ENCODE measurements at places on chromosomes 5 and 9.

DNA sequence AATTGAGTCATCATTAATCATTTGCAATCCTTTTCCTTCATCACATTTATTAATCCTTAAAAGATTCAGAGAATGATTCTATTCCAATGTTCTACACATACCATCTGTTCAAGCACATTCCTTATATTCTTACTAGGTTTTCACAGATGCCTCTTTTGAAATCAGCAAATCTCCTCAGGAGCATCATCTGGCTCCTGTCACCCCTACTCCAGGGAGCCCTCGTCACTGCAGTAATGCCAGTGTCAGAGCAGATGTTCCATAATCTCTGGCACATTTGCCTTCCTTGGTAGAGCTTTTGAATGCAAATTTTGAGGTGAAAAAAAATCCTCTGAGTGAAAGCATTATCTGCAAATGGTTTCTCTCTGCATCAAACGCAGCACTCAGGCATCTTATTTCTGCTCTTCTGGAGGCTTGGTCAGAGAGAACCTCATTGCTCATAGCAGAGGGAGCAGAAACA is 7.6 kb upstream of the KCNV2 start:
- DNase-seq = no peak

DNA sequence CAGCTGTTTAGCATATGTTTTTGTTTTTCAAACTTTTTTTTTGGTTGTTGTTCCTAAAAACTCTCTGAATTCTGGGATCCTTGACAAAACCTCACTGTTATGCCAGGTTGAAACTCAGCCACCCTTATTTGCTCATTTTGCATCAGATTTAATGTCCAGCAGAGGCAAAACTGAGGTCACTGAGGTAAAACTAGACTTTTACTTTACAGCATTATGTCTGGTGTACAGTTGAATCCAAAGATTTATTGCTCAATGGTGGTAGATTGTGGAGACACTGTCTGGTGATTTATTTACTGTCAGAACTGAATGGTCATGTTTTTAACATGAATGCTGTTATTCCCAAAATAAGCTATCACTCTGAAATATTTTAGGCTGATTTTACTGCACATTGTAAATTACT is 87.9 kb downstream of the FBXL7 start:
- no peak for DNase-seq

DNA sequence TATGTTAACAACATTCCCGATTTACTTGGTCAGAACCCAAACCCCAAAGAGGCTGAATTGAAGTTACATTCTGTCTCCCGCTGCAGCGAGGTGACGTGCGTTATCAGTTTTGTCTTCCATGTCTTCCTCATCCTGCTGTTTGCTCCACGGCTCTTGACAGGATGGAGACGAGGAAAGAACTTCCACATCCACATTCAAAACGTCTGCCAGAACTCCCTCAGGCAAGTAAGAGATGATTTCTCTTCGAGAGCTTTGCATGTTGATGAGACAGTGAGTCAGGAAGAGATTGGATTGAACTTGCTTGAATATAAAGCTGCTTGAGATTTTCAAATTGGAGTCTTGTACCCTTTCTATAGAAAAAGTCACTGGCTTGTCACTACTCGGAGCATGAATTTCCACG is 242.6 kb downstream of the AUH start:
- no peak for DNase-seq

DNA sequence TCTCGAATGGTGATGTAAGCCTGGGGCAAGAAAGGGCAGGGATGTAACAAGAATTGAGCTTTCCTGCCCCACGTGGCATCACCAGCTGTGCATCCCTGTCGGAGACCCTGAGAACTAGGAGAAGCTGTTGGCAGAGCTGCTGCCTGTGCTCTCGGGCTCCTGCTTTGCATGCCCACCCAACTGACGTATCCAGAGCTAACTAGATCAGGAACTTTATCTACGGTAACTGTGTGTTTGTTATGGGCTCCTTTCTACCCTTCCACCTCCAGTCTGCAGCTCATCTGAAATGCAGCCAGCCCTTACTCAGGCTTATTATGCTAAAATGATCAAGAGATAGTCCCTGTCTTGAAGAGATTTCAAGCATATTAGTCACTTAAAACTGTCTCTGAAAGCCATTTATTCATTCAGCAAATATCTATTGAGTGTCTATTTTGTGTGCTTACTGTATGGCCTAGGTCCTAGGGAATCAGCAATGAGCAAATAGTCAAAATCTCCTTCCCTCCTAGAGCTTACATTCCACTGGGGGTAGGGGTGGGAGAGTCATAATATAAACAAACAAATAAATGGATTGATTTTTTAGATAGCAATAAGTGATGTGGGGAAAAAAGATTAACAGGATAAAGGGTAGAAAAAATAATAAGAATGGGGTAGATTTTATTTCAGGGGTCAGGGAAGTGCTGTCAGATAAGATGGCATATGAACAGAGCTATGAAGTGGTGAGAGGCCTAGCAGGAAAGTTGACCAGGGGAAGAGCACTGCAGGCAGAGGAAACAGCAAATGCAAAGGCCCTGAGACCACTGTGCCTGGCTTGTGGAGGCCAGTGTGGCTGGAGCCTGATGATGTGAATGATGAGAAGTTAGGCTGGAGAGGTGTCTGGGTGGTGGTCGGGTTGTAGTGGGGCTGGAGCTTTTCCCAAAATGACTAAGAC is 118.2 kb downstream of the GALNT10 start:
- DNase-seq = no peak

DNA sequence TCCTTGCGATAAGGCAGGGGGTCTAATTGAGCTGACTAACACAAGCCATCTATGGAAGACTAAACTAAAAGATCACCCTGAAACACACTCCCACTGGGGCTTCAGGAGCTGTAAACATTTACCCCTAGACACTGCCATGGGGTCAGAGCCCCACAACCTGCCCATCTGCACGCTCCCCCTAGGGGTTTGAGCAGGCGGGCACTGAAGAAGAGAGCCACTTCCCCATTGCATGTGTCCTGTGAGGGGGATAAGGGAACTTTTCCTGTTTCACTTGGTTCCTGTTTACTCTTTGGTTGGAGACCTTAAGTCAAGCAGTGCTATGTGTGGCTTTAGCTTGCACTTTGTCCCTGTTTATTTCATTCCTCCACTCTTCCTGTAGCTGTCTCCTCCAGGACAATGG is 1929.5 kb upstream of the CDH9 start:
- no peak for DNase-seq

- DNase-seq = no peak
These were observed 26.2 kb downstream of the TYRP1 start for GRCh38 chr9:12719431-12719830.

DNA sequence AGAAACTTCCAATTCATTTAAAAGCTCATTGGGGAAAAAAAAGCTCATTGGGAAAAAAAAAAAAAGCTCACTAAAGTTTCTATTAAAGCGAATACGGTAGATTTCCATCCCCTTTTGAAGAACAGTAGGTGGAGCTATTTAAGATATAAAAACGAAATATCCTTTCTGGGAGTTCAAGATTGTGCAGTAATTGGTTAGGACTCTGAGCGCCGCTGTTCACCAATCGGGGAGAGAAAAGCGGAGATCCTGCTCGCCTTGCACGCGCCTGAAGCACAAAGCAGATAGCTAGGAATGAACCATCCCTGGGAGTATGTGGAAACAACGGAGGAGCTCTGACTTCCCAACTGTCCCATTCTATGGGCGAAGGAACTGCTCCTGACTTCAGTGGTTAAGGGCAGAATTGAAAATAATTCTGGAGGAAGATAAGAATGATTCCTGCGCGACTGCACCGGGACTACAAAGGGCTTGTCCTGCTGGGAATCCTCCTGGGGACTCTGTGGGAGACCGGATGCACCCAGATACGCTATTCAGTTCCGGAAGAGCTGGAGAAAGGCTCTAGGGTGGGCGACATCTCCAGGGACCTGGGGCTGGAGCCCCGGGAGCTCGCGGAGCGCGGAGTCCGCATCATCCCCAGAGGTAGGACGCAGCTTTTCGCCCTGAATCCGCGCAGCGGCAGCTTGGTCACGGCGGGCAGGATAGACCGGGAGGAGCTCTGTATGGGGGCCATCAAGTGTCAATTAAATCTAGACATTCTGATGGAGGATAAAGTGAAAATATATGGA is at the start of gene PCDHGA12:
Gene PCDHGA12 (plus strand): TSS at position 176 of the 782 bp plus-strand sequence. CDS start 253 bp downstream, at position 429.
- no peak for DNase-seq

DNA sequence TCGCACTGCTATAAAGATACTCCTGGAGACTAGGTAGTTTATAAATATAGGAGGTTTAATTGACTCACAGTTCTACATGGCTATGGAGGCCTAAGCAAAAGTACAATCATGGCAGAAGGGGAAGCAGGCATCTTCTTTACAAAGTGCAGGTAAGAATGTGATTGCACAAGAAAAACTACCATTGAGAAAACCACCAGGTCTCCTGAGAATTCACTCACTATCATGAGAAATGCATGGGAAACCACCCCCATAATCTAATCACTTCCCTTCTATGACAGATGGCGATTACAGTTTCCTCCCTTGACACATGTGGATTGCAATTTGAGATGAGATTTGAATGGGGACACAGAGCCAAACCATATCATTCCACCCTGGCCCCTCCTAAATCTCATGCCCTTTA is 121.2 kb upstream of the ST8SIA4 start:
- DNase-seq = no peak

GRCh38 chr9:125119643-125120286 is 23.6 kb downstream of the SCAI start:
- no peak for DNase-seq

GRCh38 chr9:126934441-126934840 is 19.9 kb downstream of the RALGPS1 start:
- no peak for DNase-seq

DNA sequence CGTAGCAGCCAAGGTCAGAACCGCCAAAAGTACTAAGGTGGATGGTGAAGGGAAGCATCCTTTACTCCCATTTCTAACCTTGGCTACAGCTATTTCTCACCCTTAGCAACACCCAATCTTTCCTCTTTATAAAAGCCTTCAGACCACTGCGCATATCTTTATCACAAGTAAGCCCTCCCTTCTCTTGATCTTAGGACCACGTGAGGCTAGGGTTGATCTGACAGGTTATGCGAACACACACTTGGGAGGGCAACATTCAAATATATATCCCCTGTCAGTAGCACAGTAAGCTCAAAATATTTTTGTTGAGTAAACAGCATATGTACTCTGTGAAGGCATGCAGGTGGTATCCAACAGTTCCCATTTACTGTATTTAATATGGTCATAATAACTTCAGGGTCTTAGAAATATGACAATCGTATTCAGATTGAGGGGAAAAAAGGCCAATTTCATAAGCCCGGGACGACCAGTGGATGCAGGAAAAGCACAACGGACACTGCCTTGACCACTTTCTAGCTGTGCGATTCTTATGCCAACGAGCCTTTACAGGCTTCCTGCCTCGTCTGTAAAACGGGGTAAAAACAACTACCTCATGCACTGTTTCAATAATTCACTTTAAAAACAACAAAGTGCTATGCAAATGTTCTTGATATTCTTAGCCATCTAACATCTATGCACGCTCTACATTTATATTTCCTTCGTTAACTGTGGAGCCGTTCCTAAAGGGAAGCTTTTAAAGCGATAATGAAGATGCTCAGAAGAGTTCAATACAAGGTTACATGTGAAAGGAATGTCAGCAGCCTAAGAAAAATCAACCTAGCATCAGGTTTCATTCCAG is 1.3 kb downstream of the ARSB start:
- DNase-seq = no peak

DNA sequence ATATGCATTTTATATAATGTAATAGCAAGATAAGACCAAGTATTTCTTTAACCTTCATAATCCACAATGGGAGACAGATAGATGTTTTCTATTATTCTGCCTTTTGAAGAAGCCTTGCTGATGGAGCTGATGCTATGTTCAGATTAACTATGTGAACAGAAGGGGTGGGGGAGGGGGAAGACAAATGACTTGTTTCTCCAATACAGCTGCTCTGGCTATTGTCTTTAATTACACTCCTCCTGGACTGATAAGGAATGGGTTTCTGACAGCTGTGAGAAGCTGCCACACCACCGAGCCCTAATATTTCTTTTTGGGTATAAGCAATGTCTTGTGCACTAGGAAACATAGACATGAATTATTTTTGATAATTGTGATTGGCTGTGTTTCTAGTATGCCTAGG is 62.0 kb downstream of the CAVIN4 start:
- no peak for DNase-seq

DNA sequence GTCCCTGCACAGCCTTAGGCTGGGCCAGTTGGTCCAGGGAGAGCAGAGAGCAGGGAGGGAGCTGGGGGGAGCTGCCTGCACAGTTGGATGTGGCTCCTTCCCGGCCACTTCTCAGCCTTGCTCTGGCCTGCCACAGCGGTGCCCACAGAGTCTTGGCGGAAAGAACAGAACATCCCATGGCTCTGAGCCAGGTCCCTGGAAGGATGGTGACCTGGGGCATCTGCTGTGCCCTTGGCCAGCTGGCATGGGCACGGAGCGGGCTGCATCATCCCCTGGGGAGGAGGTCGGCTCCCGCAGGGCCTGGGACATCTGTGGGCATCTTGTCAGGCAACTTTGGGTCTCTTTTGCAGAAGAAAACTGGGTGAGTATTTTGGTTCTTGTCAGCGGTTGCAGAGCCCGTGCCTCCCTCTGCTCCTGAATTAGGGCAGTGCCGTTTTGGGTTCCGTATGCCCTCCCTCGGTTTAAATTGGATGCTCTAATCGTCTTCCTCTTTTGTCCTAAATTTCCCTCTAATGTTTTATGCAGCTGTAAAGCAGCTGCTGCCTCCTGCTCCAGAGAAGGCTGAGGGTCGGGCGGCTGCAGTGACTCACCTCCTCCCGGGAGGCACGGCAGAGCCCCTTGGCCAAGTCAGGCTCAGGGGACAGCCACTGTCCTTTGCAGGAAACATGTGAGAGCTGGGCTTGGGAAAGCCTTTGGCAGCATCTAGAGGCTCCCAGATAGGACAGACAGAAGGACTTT is 10.5 kb upstream of the NACC2 start:
- no peak for DNase-seq

- no peak for DNase-seq
These were observed 51.1 kb downstream of the CCDC192 start for GRCh38 chr5:127754259-127754658.

- no peak for DNase-seq
These were observed 74.0 kb downstream of the PRR16 start for GRCh38 chr5:120538149-120538548.

- no peak for DNase-seq
These were observed 154.6 kb downstream of the SYK start for GRCh38 chr9:90956026-90956810.

DNA sequence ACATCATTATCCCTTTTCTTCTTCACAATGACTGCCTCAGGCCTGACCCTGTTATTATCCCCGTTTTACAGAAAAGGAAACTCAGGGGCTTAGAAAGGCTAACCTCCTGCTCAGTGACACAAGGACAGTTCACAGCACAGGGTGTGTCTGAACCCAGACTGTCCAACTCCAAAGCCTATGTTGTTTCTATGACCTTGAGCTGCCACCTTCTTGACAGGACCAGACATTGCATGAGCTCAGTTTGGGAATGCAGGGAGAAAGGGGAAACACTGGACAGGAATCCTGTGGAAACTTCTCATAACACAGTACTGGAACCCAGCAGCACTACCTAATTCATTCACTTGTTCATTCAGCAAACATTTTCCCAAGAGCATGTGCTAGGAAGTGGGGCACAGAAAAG is 472.8 kb downstream of the CDK5RAP2 start:
- DNase-seq = no peak

DNA sequence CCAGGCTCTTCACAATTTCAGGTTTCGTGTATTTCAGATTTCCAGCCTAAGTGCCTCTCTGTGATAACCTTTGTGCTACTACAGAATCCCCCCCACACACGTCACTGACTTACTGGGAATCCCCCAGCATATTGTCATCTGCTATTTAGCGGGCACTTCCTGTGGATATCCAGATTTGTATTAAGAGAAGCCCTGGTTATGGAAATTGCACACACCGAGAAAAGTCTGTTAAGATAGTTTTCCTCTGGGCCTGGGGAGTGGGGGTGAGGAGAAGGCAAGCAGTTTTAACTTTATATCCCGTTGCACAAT is 269.9 kb downstream of the MED10 start:
- no peak for DNase-seq

Measured in activated naive CD4-positive, alpha-beta T cell (primary cell).